ENCODE measurements at places on chromosomes 5 and 9.

- peak; percentile 36 for DNase-seq
These were observed 91.3 kb upstream of the GPBP1 start for GRCh38 chr5:57082441-57083067.

- no peak for DNase-seq
These were observed 85.5 kb downstream of the DTWD2 start for GRCh38 chr5:118902656-118903438.

- DNase-seq, result no peak
These were observed 109.9 kb downstream of the YIPF5 start for GRCh38 chr5:144060598-144060997.

GRCh38 chr9:119880361-119880760 lies 511.1 kb upstream of the BRINP1 start:
- DNase-seq, result no peak

- DNase-seq, result no peak
These were observed 4.4 kb downstream of the LRRC8A start for GRCh38 chr9:128886211-128886891.

DNA sequence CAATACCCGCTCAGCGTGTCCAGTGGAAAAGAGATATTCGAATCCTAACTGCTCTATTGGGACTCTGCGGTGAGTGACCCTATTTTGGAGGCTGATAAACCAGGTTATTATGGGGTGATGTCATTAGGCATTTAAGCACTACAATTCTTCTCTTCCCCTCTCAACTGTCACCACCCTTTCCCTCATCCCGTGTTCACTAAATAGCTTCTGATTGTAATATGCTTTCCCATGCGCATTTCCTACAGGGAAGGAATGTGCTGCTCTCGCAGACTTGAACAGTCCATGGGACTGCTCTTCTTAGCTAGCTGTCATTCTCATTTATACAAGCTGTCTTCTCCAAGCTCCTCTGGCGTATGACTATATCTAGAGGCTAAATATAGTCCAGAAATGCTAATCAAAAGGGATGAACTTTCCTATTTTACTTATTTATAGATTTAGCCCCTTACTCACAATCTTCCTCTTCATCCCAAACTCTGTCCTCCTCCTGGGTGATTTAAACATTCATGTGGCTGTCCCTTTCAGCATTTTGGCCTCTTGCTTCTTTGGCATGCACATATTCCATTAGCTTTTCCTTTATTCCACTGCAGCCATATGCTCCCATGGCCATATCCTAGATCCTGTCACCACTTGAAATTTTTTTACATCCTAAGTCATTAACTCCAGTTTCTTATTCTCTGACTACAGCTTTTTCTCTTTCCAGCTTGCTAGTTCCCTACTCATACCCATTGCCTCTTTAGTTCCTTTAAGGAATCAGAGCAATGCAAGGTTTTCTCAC lies 39.6 kb upstream of the CSNK1G3 start:
- no peak for DNase-seq

DNA sequence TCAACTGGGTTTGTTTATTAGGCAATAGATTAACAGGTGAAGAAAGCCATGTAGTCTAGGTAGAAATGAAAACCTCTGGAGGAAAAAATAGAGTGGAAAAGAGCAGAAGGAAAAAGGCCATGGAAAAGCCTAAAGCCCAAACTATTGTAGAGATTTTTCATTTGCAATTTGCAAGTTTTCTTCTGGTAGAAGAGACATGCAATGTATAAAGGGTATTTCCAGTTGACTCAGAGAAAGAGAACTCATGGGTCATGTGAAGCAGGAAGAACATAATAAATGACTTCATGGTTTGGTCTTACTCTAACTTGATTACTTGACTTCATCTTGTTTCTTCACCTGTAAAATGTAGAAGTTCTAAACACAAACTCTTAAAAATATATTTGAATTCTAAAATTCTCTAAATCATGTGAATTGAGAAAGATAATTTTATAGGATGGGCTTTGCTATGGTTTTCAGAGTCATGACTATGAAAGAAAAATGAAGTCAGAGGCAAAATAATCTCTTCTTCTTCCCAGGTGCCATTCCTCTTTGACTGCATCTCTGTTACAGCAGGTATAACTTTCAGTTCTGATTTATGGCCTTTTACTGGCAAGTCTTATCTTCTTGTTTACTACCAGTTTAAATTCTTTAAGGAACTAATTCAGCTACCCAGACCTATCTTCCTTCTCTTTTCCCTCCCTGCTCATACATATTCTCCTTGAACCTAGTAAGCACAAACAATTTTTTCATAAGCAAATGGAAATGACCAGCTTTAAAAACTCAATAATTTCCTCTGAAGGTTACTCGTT lies 47.7 kb upstream of the TMC1 start:
- no peak for DNase-seq

DNA sequence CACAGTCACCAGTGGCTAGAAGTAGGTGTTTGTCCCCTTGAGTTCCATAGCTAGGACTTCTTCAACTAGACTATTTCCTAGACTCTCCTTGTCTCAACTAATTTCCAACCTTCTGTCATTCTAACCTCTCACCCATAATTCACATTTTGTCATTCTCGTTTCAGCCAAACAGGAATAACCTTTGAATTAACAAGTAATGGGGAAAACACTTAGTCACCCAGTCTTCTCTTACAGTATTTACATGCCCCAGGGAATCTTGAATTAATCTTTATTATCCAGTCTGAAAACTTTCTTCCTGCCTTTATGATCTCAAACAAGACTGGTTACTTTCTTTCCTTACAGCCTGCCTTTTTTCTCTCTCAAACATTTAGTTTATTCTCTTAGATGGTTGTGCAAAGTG lies 63.3 kb upstream of the RUSC2 start:
- DNase-seq, result no peak

- DNase-seq, result peak; percentile 39
These were observed 1.8 kb downstream of the EGR1 start for GRCh38 chr5:138466900-138467710.

DNA sequence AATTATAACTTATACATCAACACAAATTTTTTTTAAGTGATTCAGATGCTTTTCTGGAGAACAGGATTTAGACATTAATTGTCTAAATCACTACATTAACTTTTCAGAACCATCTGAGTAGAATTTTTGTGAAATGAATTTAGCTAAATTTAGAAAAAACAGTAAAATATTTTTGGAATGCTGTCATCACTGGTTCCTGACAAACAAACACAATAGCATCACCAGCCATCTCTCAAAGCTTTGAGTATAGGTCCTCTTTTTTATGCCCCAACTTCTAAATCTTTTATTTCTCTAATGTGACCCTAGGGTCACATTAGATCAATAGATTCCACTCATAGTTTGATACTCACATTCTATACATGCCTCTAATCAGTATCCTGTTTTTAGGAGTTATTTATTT lies 104.6 kb downstream of the PRR16 start:
- no peak for DNase-seq

- DNase-seq, result no peak
These were observed 28.0 kb upstream of the PLIN2 start for GRCh38 chr9:19155106-19155935.

DNA sequence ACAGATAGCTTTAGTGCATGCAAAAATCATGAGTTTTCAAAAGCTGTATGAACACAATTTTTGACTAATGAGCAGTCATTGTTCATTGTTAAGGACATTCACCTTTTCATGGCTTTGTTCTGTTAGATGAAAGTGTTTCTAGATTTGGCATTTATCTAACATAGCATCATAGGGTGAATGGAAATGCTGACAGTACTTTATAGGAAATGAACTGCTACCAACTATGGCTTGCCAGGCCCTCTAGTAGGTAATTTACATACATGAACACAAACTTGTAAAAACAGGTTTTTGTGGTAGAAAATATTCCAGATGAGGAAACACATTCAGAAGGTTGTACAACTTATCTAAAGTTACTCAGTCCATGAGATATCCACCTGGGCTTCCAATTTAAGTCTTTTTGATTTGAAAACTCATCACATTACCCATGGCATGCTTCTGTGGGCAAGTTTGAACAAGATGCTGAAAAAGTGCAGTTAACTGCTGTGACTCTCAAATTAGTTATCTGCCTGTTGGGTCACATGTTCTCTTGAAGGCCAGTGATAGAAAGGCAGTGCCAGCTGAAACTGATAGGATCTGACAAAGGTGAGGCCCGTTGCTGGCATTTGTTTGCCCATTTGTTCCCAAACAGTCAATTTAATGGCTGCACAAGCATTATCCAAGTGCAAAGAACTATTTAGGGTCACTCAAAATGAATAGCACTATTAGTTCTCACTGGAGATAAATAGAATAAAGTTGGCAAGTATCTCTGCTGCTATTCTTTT lies 399.1 kb downstream of the MAN2A1 start:
- DNase-seq, result no peak

GRCh38 chr5:1836891-1837880 lies 36.0 kb downstream of the NDUFS6 start:
- DNase-seq, result no peak

Data from SW480 (cell line).